IgD-negative memory B cell (primary cell): ENCODE measurements at places on chromosomes 3 and 15. TPM values are rescaled to one million over a fixed set of nuclear protein-coding genes. Genes with fewer than 3 reads are reported as not detected.

Gene C3orf49
- not detected for polyA plus RNA-seq

Gene PYGO1
- not detected for polyA plus RNA-seq

Gene AGBL1
- not detected for polyA plus RNA-seq

Gene CELF6
- 0.19 TPM for polyA plus RNA-seq

Gene ITPKA
- polyA plus RNA-seq, result not detected

Gene SPSB4
- not detected for polyA plus RNA-seq

Gene C3orf20
- polyA plus RNA-seq, result not detected

Gene WDR49
- polyA plus RNA-seq, result not detected

Gene AAGAB
- 43.1 TPM for polyA plus RNA-seq

Gene PTH1R
- polyA plus RNA-seq, result not detected

Gene TGM4
- 0.06 TPM for polyA plus RNA-seq

Gene CD80
- polyA plus RNA-seq, result 9.3 TPM

Gene ELP6
- polyA plus RNA-seq, result 39.2 TPM

Gene SLC26A6
- 1.4 TPM for polyA plus RNA-seq

Gene RCN2
- polyA plus RNA-seq, result 46.6 TPM
